ENCODE measurements at places on chromosomes 7 and 10. TPM values are rescaled to one million over a fixed set of nuclear protein-coding genes. Genes with fewer than 3 reads are reported as not detected.

The IFRD1 gene
- total RNA-seq = 78.8 TPM

The OR6B1 gene
- not detected for total RNA-seq

The C10orf105 gene
- total RNA-seq = not detected

The OPALIN gene
- not detected for total RNA-seq

The SPDYE5 gene
- not detected for total RNA-seq

The RSPH10B2 gene
- 0.45 TPM for total RNA-seq

The GARIN1A gene
- total RNA-seq = 0.79 TPM

- no peak overlapping the region for H3K4me3 ChIP-seq
- no peaks in the 10 kb centered on the region for H3K27me3 ChIP-seq
- peak; percentile 68 for DNase-seq
- H3K27ac ChIP-seq = peak overlapping the region; percentile 28
Measured at GRCh38 chr7:29102558-29103151, 43.7 kb downstream of the CPVL start.

- no peaks in the 10 kb centered on the region for H3K36me3 ChIP-seq
- no peaks in the 10 kb centered on the region for H3K27me3 ChIP-seq
- DNase-seq = no peak
- no peak overlapping the region for H3K4me3 ChIP-seq
- H3K27ac ChIP-seq = no peak overlapping the region
Measured at GRCh38 chr7:22675421-22675820, 51.6 kb upstream of the IL6 start.

- no peaks in the 10 kb centered on the region for H3K27me3 ChIP-seq
- peaks cover 34% of the 10 kb centered on the region for H3K4me1 ChIP-seq
- H3K4me3 ChIP-seq = peak overlapping the region; percentile 68
- DNase-seq = peak; percentile 98
Measured at GRCh38 chr7:48088559-48089045, 463 bp upstream of the UPP1 start.

DNA sequence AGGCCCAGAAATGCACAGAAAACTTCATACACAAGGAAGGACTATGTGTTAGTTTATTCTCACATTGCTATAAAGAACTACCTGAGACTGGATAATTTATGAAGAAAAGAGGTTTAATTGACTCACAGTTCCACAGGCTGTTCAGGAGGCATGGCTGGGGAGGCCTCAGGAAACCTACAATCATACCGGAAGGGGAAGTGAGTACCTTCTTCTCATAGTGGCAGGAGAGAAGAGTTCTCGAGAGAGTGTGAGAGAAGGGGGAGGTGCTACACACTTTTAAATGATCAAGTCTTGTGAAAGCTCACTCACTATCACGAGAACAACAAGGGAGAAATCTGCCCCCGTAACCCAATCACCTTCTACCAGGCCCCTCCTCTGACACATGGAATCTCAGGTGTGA is 16.8 kb upstream of the RAMP3 start:
- no peaks in the 10 kb centered on the region for H3K36me3 ChIP-seq
- no peak overlapping the region for H3K4me3 ChIP-seq
- no peak overlapping the region for H3K27ac ChIP-seq
- DNase-seq = no peak

- H3K27me3 ChIP-seq = no peaks in the 10 kb centered on the region
- H3K4me3 ChIP-seq = no peak overlapping the region
- peaks cover 23% of the 10 kb centered on the region for H3K4me1 ChIP-seq
- no peaks in the 10 kb centered on the region for H3K36me3 ChIP-seq
Measured at GRCh38 chr7:85055196-85055595, 131.7 kb downstream of the SEMA3D start.

GRCh38 chr7:20598459-20599309 is 16.8 kb upstream of the ABCB5 start:
- DNase-seq = peak; percentile 53
- H3K27me3 ChIP-seq = no peaks in the 10 kb centered on the region
- H3K36me3 ChIP-seq = no peaks in the 10 kb centered on the region
- no peak overlapping the region for H3K27ac ChIP-seq
- no peaks in the 10 kb centered on the region for H3K4me1 ChIP-seq
- H3K4me3 ChIP-seq = no peak overlapping the region

DNA sequence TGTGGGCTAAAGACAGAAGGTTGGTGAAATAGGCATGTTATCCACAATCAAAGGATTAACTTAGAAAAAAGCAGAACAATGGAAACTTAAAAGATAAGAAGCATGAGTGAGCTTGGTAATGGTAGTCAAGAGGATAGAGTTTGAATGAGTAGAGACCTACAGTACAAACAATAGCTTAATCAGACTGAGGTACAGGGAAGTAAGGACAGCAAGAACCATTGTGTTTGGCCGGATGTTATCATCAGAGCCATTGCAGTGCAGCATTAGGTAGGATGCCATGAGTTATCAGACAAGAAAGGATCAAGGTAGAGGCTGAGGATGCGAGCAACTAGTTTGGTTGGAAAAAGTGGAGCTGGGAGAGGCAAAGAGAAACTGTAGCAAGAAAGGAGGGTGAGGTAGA is 353.3 kb upstream of the VSTM2A start:
- H3K27ac ChIP-seq = no peak overlapping the region
- H3K36me3 ChIP-seq = no peaks in the 10 kb centered on the region
- H3K4me1 ChIP-seq = no peaks in the 10 kb centered on the region
- no peak for DNase-seq
- H3K4me3 ChIP-seq = no peak overlapping the region
- H3K27me3 ChIP-seq = no peaks in the 10 kb centered on the region

DNA sequence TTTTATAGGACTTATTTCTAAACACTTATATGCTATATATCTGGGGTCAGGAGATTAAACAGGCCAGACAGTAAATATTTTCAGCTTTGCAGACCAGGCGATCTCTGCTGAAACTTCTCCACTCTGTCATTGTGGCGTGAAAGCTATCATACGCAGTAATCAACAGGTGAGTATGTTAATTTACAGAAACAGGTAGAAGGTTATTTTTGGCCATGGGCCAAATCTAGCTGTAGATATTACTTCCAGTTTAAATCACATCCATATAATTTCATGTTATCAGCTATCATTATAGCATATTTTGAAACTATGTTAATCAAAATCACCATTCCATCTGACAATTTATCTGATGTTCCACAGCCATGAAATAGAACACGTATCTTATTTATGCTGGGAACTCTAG is 67.8 kb downstream of the GPR37 start:
- H3K4me3 ChIP-seq = no peak overlapping the region
- H3K27me3 ChIP-seq = no peaks in the 10 kb centered on the region
- H3K27ac ChIP-seq = no peak overlapping the region
- DNase-seq = no peak

DNA sequence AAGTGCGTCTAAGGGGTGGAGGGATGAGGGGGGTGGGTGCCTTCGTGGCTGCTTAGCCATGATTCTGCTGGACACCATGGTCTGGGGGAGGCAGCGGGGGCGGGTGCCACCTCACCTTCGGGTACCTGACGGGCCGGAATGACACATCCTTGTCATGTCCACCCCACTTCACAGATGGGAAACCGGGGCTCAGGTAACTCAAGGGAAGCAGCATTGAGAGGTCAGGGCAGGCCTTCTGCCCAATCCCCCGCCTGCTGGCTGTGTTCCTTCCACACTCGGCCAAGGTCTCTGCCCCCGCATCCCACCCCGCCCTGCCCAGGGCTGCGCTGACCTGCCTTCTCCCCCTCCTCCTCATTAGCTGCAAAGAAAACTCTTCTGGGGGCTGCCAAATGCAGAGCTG is 598.0 kb downstream of the PTPRN2 start:
- H3K27ac ChIP-seq = no peak overlapping the region
- H3K27me3 ChIP-seq = no peaks in the 10 kb centered on the region
- no peaks in the 10 kb centered on the region for H3K4me1 ChIP-seq
- no peak overlapping the region for H3K4me3 ChIP-seq

GRCh38 chr10:114723361-114723760 is 65.3 kb upstream of the ABLIM1 start:
- H3K27me3 ChIP-seq = no peaks in the 10 kb centered on the region
- H3K4me3 ChIP-seq = no peak overlapping the region
- DNase-seq = no peak

DNA sequence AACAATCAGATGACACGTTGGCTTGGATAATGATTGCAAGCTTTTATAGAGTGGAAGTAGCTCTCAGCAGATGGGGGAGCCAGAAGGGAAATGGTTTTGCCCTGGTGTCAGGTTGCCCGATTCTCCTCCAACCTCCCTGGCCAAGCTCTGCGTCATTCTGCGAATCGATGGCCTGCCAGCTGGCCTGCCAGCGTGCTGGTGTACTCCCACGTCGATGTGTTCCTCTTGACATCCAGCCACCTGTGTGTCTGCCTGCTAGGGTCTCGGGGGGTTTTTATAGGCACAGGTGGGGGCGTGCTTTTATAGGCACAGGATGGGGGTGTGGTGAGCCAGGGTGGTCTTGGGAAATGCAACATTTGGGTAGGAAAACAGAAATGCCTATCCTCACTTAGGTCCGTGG is 4.6 kb downstream of the NET1 start:
- H3K36me3 ChIP-seq = 0 out of 2 replicates have a peak, but pooled peaks cover 2% of the 10 kb centered on the region
- DNase-seq = no peak
- H3K27me3 ChIP-seq = no peaks in the 10 kb centered on the region
- H3K4me3 ChIP-seq = no peak overlapping the region
- H3K4me1 ChIP-seq = peaks cover 13% of the 10 kb centered on the region

- H3K36me3 ChIP-seq = no peaks in the 10 kb centered on the region
- no peaks in the 10 kb centered on the region for H3K4me1 ChIP-seq
- no peak for DNase-seq
- no peak overlapping the region for H3K27ac ChIP-seq
Measured at GRCh38 chr7:13560441-13560840, 429.0 kb downstream of the ETV1 start.

DNA sequence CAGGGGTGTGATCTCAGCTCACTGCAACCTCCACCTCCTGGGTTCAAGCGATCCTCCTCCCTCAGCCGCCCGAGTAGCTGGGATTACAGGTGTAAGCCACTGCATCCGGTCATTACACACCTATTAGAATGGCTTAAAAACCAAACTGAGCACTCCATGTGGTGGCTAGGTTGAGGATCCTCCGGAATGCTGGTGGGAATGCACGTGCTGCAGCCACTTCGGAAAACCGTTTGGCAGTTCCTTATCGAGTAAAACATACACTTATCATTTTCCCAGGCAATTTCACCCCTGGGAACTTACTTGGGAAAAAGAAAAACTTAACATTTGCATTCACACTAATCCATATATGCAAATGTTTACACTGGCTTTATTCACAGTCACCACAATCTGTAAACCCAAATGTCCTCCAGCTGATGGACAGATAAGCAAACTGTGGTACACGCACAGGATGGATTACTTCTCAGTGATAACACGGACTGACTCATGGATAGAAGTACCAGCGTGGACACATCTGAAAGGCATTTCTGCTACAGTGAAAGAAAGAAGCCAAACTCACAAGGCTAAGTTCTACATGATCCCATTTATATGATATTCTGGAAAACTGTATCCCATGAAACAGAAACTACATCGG is 20.4 kb downstream of the RFC2 start:
- DNase-seq = no peak
- H3K36me3 ChIP-seq = peaks cover 2% of the 10 kb centered on the region
- no peak overlapping the region for H3K27ac ChIP-seq
- H3K4me3 ChIP-seq = no peak overlapping the region
- no peaks in the 10 kb centered on the region for H3K27me3 ChIP-seq
- no peaks in the 10 kb centered on the region for H3K4me1 ChIP-seq

DNA sequence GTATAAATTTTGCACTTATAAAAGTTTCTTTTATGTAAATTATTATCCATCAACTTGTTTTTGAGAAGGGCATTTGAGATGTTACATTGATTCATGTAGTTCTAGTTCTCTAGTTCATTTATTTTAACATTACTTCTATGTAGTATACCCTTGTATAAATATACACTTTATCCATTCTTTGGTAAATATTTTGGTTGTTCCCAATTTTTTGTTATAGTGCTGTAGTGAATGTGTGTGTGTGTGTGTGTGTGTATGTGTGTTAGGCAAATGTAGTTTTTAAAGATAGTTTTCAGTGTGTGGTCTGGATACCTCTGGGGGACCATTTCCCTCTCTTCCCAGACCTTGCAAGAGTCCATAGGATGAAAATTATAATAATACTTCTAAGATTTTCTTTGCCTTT is 15.0 kb downstream of the PRKAR2B start:
- DNase-seq = no peak
- H3K4me3 ChIP-seq = no peak overlapping the region
- peaks cover 1% of the 10 kb centered on the region for H3K27me3 ChIP-seq
- H3K36me3 ChIP-seq = no peaks in the 10 kb centered on the region
- H3K27ac ChIP-seq = no peak overlapping the region
- H3K4me1 ChIP-seq = no peaks in the 10 kb centered on the region

DNA sequence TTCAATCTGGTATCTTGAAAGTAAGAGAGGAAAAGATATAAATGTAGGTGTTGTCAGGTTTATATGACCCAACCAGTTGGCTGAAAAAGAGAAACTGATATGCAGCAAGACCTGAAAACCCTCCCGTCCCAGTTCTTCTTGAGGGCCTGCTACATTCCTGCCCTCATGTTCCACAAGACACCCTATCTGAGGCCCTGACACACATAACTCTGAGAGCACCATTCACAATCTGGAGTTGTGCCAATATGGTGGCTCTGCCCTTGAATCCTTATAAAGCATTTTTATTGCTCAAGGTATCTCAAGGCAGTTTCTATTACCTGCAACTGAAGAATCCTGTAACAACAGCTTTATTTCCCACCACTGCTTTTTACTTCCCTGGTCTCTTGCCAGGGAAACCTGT is 17.0 kb downstream of the XPNPEP1 start:
- no peak overlapping the region for H3K4me3 ChIP-seq
- no peak for DNase-seq
- peaks cover 2% of the 10 kb centered on the region for H3K36me3 ChIP-seq

GRCh38 chr7:91527460-91527859 is 263.2 kb downstream of the FZD1 start:
- H3K27ac ChIP-seq = no peak overlapping the region
- no peaks in the 10 kb centered on the region for H3K27me3 ChIP-seq
- no peaks in the 10 kb centered on the region for H3K36me3 ChIP-seq

DNA sequence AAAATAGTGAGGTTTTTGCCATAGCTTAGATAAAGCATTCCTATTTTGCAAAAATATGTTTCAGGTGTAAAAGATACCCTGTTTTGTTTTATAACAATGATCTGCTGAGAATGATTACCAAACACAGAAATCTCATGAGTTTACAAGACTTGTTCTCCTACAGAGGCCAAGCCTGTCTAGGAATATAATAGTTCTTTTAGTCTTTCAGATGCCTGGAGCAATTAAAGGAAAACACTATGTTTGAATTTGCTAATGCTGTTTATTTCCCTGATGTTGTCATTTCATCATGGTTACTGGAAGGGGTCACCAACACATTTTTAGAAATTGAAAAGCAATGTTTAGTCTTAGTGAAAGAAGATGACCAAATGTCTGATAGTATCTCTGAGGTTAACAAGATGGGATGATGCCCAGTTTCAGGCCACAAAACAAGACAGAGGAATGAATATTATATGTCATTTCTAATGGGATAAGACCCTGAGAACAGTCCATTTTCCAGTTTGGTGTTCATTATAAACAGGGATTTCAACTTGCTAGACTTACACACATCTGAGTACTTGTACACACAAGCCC is 559.9 kb downstream of the INHBA start:
- no peak for DNase-seq
- H3K36me3 ChIP-seq = no peaks in the 10 kb centered on the region
- no peak overlapping the region for H3K27ac ChIP-seq
- no peaks in the 10 kb centered on the region for H3K4me1 ChIP-seq
- H3K27me3 ChIP-seq = no peaks in the 10 kb centered on the region
- no peak overlapping the region for H3K4me3 ChIP-seq
